ENCODE measurements at places on chromosomes 4 and X.

DNA sequence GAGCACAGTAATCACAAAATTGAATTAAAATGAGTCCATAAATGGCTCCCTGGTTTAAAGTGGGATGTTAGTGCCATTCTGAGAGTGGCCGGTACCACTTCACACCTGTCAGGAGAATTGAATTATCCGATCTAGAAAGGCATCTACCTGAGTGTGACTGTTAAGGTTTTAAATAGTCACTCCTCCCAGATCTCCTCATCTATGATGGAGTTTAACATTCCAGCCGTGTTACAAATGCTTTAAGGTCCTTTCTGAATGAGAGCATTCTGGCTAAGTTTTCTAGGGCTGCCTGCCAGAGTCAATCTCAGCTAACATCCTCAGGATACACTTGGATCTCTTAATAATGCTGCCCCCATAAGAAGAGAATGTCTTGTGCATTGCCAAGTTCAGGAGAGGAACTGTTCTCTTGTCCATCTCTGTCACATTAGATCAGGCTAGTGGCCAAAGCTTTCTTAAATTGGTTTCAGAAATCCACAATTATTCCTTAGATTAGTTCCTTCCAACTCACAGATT lies 231.1 kb downstream of the SLC39A8 start:
- DNase-seq: no peak

GRCh38 chrX:56763556-56764152 lies 34.6 kb downstream of the NBDY start:
- DNase-seq: no peak

DNA sequence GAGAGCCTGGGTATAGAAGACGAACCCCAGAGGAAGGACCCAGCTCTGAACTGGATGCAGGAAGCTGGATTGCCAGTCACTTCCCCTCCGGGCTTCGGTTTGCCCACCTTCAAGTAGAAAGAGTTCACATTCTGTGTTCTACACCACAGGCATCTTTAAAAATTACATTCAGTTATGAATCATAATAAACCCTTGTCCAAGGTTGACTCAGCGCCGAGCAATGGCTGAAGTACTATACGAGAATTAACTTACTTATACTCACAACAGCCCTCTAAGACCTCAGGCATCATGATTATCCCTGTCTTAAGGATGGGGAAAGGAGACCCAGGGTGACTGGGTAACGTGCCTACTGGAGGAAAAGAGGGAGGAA lies 72.5 kb downstream of the EVC2 start:
- DNase-seq: peak; percentile 28

- no peak for DNase-seq
These were observed 191.9 kb downstream of the PPP1R2C start for GRCh38 chrX:42585842-42586621.

GRCh38 chr4:2792711-2793585 lies at the start of gene SH3BP2:
Gene SH3BP2 (plus strand): TSS chr4:2793085. CDS start chr4:2820618, 27,533 bp downstream.
- peak; percentile 21 for DNase-seq

GRCh38 chr4:78544678-78545077 lies 6.9 kb upstream of the ANXA3 start:
- DNase-seq: no peak

DNA sequence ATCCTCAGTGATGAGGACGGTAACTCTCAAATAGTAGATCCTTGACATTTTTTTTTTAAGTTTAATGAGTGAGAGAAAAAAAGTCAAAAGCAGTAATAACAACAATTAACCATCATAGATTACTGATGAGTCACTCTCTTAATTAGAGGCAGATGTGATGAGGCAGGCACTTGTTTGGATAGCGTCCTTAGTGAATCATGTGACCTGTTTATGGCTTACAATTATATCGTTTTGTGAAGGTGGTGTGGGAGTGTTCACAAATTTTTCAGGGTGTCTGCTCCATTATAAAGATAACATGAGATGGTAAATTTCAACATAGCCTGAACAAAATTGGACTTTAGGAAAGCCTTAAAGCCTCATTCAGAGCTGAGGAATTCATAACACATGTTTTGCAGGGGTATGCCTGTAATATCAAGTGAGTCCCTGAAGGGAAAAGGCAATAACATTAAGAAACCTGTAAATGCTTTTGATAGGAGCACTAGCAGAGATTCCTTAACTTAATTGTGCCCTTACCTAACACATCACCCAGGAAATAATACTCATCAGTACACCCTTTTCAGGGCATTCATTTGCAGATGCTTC lies 51.9 kb upstream of the XIAP start:
- peak; percentile 49 for DNase-seq

- DNase-seq: no peak
These were observed 4.7 kb downstream of the ZXDB start for GRCh38 chrX:57596516-57596915.

DNA sequence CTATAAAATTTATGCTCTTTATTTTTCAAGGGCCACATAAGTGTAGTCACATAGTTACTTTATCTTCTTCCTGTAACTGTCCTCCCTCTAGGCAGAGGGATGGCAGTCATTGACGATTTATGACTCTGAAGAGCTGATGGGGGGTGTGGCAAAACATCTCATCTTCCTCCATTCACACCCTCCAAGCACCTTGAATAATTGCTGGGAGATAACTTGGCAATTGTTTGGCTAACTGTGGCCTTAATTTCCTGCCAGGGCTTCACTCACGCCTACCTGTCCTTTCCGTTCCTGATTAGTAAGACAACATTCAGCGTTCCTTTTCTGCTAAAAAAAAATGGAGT lies 329.2 kb downstream of the ARHGAP10 start:
- no peak for DNase-seq

DNA sequence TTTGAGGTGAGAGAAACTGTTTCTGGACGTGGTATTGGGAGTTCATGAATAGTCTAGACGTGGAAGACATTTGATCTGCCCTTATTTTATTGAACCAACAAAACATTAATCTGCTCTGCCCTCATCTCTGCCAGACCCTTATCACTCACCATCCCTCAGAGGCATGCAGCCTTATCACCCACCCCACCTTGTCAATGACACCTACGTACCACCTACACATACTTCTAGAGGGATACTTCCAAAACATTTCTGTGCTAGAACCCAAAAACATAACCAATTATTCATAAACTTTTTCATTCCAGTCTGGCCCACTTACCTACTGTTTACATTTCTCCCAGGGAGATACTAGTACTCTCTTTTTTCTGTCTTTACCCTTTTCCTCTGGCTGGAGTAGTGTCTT lies 105.2 kb downstream of the RS1 start:
- DNase-seq: no peak

DNA sequence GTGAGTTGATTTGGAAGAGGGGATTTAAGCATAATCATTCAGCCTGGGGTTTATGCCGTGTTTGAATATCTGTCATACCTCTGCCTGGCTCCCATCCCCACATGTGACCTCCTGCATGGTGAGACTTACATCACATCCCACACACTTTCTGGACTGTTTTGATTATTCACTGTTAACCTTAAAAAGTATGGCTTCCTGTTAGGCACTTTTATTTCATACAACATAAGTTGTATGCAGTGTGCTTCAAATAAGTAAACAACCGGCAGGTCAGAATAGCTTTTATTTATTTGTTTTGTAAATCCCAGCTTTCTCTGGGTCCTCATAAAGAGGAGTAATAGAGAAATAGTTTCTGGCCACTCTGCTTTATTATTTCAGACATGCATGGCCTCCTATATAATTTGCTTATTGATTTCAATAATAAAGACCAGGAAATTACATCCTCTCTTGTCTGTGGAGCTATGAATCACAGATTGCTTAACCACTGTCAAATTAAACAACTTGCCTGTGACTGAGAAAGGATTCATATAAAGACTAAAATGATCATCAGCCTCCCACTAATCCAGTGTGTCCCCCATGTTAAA lies 376.8 kb upstream of the ZFP42 start:
- DNase-seq: peak; percentile 49

All from fibroblast of skin of left biceps (primary cell).